ENCODE measurements at places on chromosomes 12 and 14. TPM values are rescaled to one million over a fixed set of nuclear protein-coding genes. Genes with fewer than 3 reads are reported as not detected.

Gene KRT73
- total RNA-seq, result not detected

- peak overlapping the region; percentile 47 for H3K27ac ChIP-seq
- peaks cover 83% of the 10 kb centered on the region for H3K4me1 ChIP-seq
- no peak overlapping the region for H3K4me3 ChIP-seq
- DNase-seq, result peak; percentile 96
These were observed 51.0 kb upstream of the SRSF5 start for GRCh38 chr14:69715725-69716477.

Gene CNTN1
- total RNA-seq, result 65.6 TPM

Gene GPR162
- total RNA-seq, result 3.7 TPM

DNA sequence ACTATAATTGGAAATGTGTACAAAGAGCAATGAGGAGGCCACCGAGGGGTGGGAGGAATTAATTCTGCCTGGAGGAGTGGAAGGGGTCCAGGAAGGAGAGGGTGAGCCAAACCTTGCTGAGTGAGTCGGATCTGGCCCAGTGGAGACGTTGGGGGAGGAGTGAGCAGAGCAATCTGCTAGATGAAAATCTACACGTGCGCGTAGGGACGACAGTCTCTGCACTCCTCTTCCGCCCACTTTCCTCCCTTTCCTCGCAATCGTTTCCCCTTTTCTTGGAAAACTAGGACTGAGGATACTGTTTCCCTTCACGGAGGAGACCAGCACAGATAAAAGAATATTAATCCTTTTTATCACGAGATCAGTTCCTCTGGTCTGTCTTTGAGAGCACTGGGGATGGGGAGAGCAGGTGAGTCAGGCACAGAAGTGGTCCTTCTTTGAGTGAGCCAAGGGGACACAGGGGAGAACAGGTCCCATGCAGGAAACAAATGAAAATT, 2.9 kb upstream of the NAB2 start:
- no peaks in the 10 kb centered on the region for H3K27me3 ChIP-seq
- peak overlapping the region; percentile 100 for H3K27ac ChIP-seq
- DNase-seq, result no peak
- H3K36me3 ChIP-seq, result peaks cover 1% of the 10 kb centered on the region
- peak overlapping the region; percentile 96 for H3K4me3 ChIP-seq

Gene CD4
- 16.2 TPM for total RNA-seq

Gene KITLG
- total RNA-seq, result 144 TPM

- DNase-seq, result no peak
- peak overlapping the region; percentile 95 for H3K27ac ChIP-seq
- H3K4me1 ChIP-seq, result peaks cover 47% of the 10 kb centered on the region
- H3K27me3 ChIP-seq, result no peaks in the 10 kb centered on the region
These were observed 91.3 kb downstream of the NINJ2 start for GRCh38 chr12:571795-572531.

Gene TMTC1
- 177 TPM for total RNA-seq

DNA sequence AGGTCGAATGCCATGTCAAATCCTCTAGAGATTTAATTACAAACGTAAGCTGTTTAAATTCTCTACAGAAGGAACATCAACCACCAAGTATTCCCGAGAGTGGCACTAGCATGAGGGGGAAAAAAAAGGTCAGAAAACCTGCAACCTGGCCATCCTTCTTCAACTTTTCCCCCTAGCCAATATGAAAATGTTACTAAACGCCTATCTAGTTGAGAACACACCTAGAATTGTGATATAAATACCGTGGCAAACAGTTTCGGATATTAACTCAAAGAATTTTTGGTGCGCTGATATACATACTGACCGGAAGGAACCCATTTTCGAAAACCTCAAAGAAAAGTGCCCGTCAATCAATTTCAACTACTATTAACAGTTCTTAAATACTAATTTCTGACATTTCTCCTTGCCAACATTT, 1.8 kb downstream of the HNRNPC start:
- DNase-seq, result no peak
- no peaks in the 10 kb centered on the region for H3K36me3 ChIP-seq
- H3K4me1 ChIP-seq, result peaks cover 67% of the 10 kb centered on the region
- no peaks in the 10 kb centered on the region for H3K27me3 ChIP-seq
- H3K27ac ChIP-seq, result peak overlapping the region; percentile 97
- peak overlapping the region; percentile 87 for H3K4me3 ChIP-seq

- H3K4me3 ChIP-seq, result no peak overlapping the region
- H3K4me1 ChIP-seq, result peaks cover 4% of the 10 kb centered on the region
- H3K27me3 ChIP-seq, result peaks cover 2% of the 10 kb centered on the region
- no peak overlapping the region for H3K27ac ChIP-seq
These were observed 2.1 kb upstream of the GPR132 start for GRCh38 chr14:105067140-105067968.

Gene CMKLR1
- 12.4 TPM for total RNA-seq

GRCh38 chr12:53699678-53700025, 23.8 kb upstream of the ATP5MC2 start:
- peaks cover 38% of the 10 kb centered on the region for H3K27me3 ChIP-seq
- no peak overlapping the region for H3K27ac ChIP-seq
- no peaks in the 10 kb centered on the region for H3K36me3 ChIP-seq
- peaks cover 26% of the 10 kb centered on the region for H3K4me1 ChIP-seq
- DNase-seq, result no peak

- DNase-seq, result peak; percentile 72
- H3K36me3 ChIP-seq, result no peaks in the 10 kb centered on the region
These were observed 101.1 kb downstream of the BBS10 start for GRCh38 chr12:76247026-76247646.

- no peak overlapping the region for H3K27ac ChIP-seq
- DNase-seq, result peak; percentile 77
- peaks cover 9% of the 10 kb centered on the region for H3K4me1 ChIP-seq
These were observed 44.5 kb upstream of the KCNA1 start for GRCh38 chr12:4865246-4865645.

Gene SLCO1B3
- total RNA-seq, result 0.17 TPM

Gene ZNF384
- total RNA-seq, result 43.6 TPM

DNA sequence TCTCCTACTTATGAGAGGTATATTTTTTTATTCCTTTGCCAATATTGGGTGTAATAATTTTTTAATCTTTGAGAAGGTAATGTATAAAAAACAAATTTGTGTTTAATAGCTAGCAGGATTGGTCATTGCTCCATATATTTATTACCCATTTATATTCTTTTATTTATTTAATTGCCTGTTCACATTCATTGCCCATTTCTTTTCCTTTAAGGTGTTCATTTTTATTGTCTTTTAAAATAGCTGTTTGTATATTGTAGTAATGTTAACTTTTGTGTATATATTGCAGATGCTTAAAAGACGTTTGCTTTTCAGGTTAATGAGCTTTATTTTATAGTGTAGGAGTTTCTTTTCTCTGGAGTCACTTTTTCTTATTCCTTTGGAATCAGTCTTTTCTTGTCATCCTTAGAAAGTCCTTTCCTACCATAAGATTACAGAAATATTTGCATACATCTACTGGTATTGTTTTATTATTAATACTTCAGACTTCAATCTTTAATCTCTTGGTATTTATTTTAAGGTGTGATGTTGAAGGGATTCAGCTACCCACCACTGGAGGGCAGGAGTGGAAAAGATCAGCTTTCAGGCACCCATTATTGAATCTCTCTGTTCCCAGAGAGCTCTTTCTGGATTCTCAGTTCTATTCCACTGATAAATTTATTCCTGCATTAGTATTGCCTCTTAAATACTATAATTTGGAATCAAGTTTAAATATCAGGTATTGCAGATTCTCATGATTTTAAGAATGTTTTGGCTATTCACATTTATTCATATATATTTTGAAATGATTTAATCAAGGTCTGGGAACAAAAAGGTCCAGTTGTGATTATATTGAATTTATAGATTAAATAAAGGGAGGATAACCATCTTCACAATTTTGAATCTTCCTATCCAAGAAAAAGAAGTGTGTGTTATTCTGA, 17.3 kb downstream of the PPM1A start:
- H3K36me3 ChIP-seq, result no peaks in the 10 kb centered on the region
- peaks cover 9% of the 10 kb centered on the region for H3K4me1 ChIP-seq
- no peak overlapping the region for H3K4me3 ChIP-seq
- DNase-seq, result no peak
- H3K27ac ChIP-seq, result no peak overlapping the region

DNA sequence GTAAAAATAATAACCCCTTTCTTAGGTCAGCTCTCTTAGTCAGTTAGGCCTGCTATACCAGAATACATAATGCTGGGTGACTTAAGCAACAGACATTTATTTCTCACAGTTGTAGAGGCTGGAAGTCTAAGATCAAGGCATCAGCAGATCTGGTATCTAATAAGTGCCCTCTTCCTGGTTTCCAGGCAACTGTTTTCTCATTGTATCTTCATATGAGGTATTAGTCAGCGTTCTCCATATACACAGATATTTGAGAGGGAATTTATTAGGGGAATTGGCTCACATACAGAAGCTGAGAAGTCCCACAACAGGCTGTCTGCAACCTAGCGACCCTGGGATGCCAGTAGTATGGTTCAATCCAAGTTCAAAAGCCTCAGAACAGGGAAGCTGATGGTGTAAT, 896.0 kb downstream of the GALC start:
- no peak overlapping the region for H3K27ac ChIP-seq
- no peak for DNase-seq
- H3K27me3 ChIP-seq, result no peaks in the 10 kb centered on the region
- no peak overlapping the region for H3K4me3 ChIP-seq
- peaks cover 5% of the 10 kb centered on the region for H3K4me1 ChIP-seq

Gene CLMN
- 7.1 TPM for total RNA-seq

GRCh38 chr14:68363843-68364767, 428.8 kb downstream of the ZFP36L1 start:
- H3K36me3 ChIP-seq, result no peaks in the 10 kb centered on the region
- no peaks in the 10 kb centered on the region for H3K27me3 ChIP-seq
- H3K4me1 ChIP-seq, result peaks cover 36% of the 10 kb centered on the region
- DNase-seq, result no peak
- no peak overlapping the region for H3K4me3 ChIP-seq
- H3K27ac ChIP-seq, result peak overlapping the region; percentile 70

GRCh38 chr12:7134396-7135166, 4.4 kb downstream of the CLSTN3 start:
- H3K36me3 ChIP-seq, result peaks cover 11% of the 10 kb centered on the region
- no peak overlapping the region for H3K4me3 ChIP-seq
- no peak overlapping the region for H3K27ac ChIP-seq
- H3K27me3 ChIP-seq, result no peaks in the 10 kb centered on the region
- H3K4me1 ChIP-seq, result peaks cover 17% of the 10 kb centered on the region
